Activated CD4-positive, alpha-beta T cell treated with anti-CD3 and anti-CD28 coated beads for 48 hours (primary cell): ENCODE measurements at places on chromosomes 1 and 21.
A peak's percentile ranks its signal among the peaks of the same experiment; 100 is the strongest.

- DNase-seq, result no peak
Observed at GRCh38 chr1:182677397-182678098, 6.8 kb downstream of the RGS8 start.

DNA sequence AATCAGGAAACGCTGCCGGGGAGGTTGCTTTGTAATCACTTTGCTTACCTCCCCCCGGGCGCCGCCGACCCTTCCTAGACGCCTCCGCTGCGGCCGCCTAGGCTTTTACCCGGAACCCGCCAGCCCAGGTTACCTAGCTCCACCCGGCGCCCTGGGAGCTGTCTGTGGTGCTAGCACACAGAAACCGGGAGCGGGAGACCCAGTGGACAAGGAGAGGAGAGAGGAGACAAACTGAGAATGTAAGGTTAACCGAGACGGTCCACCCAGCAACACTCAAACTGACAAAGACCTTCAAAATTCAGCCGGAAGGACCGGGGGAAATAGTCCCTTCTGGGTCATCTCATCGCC lies 9.8 kb downstream of the BARHL2 start:
- DNase-seq, result no peak

DNA sequence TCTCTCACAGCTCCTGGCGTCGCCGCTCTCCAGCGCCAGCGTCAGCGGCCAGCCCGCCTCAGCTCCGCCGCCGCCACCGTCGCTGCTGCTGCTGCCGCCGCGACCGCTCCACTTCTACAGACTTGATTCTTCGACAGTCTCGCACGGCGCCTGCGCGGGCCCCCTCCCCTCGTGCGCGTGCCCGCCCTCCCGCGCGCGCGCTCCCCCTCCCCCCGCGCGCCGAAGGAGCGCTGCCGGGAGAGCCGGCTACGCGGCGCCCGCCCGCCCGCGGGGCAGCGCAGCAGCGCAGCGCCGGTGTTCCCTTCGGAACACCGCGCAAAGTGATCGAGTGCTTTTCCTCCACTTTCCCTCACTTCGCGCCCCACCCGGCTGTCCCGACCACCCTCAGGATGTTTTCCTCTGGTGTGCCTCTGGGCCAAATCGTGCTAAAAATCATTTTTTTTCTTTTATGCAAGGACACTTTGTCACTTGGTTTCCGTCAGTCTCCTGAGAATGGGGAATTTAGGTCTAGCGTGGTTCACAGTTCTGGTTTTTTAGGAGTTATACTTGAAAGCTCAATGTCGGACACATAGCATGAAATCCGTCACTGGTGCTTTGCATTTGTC lies at the start of gene IRF2BP2:
Gene IRF2BP2, minus strand, starts transcription at position 118 of the 605 bp plus-strand sequence. CDS start 684 bp downstream, outside the sequence.
- DNase-seq, result peak; percentile 85

- no peak for DNase-seq
Observed at GRCh38 chr1:198212126-198212525, 55.3 kb downstream of the NEK7 start.

GRCh38 chr1:229114850-229115365 lies 156.0 kb upstream of the RAB4A start:
- no peak for DNase-seq

- DNase-seq, result no peak
Observed at GRCh38 chr1:165352442-165353293, 3.8 kb downstream of the LMX1A start.
